Occipital lobe (tissue), 3 donors: ENCODE measurements at places on chromosomes 12 and 14. TPM values are rescaled to one million over a fixed set of nuclear protein-coding genes. Genes with fewer than 3 reads are reported as not detected.

FOXG1 gene
- total RNA-seq, result 75.5 TPM

SLC35E3 gene
- total RNA-seq, result 10.8 TPM

RERG gene
- total RNA-seq, result 2.2 TPM

SPIC gene
- 0.16 TPM for total RNA-seq

SUOX gene
- total RNA-seq, result 8.3 TPM

RACGAP1 gene
- 22.0 TPM for total RNA-seq

- no peak for DNase-seq
Observed at GRCh38 chr12:24681570-24681969, 267.3 kb downstream of the BCAT1 start.

DNA sequence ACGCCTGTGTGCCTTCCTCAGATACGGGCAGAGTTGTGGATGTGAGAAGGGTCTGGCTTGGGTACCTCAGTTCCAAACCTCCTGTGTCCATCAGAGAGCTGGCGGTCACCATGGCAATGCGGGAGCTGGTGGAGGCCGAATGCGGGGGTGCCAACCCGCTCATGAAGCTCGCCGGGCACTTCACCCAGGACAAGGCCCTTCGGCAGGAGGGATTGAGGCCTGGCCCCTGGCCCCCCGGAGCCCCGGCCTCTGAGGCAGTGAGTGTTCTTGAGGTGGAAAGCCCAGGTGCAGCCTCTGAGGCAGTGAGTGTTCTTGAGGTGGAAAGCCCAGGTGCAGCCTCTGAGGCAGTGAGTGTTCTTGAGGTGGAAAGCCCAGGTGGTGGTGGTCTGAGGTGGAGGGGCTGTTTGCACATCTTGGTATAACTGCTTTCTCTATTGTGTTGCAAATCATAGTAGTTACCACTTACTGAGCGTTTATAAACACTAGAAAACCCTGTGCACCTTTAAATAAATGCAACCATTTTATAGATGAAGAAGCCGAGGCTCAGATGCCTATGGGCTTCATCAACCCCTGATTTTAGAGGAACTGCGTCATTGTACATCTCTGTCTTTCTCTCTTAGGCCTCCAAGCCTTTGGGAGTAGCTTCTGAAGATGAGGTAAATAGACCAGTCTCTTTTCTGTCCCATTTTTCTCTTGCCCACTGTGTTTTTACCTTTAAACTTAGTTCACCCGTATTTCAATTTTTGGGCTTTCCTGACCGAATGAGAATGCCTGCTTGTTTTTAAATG is 976 bp downstream of the PEX5 start:
- peak; percentile 32 for DNase-seq

GRCh38 chr12:27148373-27148772 is 66.0 kb upstream of the C12orf71 start:
- no peak for DNase-seq

DNA sequence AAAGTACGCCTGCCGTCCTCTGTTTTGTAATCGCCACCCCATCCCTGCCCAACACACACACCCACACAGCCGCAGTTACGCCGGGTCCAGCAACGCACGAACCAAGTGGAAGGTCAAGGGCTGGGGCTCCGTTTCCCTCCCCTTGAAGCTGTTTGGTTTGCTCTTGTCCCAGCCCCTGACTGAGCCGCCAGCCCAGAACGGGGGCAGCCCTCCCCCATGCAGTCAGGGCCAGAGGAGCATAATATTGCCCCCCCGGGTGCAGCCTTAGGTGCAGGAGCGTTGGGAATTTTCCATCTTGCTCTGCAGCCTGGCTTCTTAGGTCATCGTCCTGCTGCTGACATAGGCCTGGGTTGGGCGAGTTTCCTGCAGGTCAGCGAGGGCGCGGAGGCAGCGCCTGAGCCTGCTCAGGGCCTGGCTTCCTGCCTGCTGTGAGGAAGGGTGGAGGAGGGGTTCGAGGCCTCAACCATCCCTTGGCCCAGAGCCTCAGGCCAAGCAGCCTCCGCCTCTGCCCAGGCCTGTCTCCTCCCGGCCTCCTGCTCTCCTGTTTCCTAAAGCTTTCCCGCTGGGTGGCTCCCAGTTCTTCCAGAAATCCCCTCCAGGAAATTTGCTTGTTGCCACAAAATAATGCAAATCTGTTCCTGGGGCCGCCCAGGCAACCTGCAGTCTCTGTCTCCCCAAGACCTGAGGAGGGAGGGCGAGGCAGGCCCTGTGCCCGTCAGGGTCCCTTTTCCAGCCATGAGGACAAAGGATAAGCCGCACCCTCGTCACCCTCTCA is 44.5 kb downstream of the PSMA6 start:
- DNase-seq, result no peak
